A172 (cell line): ENCODE measurements at places on chromosomes 7 and 10.
A peak's percentile ranks its signal among the peaks of the same experiment; 100 is the strongest.

- DNase-seq = no peak
Observed at GRCh38 chr7:55178863-55179773, 160.3 kb downstream of the EGFR start.

GRCh38 chr10:114665406-114665805 is 7.3 kb upstream of the ABLIM1 start:
- no peak for DNase-seq

DNA sequence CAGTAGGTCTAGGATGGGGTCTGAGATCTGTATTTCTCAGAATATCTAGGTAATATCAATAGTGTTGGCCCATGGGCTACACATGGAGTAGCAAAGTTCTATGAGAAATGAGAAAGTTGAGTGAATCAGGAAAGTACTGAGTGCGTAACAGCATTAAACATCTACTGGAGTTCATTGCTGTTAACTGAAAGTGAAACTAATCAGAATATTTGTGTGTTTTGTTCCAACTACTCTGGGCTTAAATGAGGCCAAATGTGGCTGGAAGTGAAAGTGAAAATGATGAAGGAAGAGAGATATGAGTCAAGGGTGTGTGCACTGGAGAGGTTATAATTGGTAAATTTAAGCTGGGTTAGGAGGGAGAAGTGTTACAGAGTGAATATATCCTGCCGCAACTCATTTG is 46.5 kb downstream of the TMEM106B start:
- peak; percentile 56 for DNase-seq

GRCh38 chr7:21972397-21972784 is 26.7 kb upstream of the CDCA7L start:
- DNase-seq = peak; percentile 79

- DNase-seq = no peak
Observed at GRCh38 chr7:148104136-148104716, 486.3 kb upstream of the C7orf33 start.

- DNase-seq = no peak
Observed at GRCh38 chr10:48247680-48248079, 26.8 kb downstream of the FRMPD2 start.

GRCh38 chr10:70590655-70591416 is 11.7 kb downstream of the PRF1 start:
- DNase-seq = no peak

DNA sequence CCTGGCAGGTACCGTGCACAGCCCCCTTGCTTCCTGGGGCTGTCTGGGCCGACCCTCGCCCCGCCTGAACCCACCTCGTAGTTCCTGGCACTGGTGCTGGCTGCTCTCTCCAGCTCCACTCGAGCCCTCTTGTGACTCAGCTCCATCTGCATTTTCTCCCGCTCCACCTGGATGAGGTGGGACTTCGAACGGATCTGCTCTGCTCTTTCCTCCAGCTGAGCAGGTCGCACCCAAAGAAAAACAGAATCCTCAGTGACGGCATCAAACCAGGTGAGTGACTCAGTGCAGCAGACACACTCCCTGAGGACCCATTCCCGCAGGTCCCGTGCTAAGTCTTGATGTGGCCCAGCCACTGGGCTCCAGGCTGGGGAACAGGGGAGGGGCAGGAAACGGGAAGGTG is 7.4 kb downstream of the MAD1L1 start:
- DNase-seq = no peak

GRCh38 chr10:3570131-3570729 is 214.8 kb downstream of the KLF6 start:
- no peak for DNase-seq

DNA sequence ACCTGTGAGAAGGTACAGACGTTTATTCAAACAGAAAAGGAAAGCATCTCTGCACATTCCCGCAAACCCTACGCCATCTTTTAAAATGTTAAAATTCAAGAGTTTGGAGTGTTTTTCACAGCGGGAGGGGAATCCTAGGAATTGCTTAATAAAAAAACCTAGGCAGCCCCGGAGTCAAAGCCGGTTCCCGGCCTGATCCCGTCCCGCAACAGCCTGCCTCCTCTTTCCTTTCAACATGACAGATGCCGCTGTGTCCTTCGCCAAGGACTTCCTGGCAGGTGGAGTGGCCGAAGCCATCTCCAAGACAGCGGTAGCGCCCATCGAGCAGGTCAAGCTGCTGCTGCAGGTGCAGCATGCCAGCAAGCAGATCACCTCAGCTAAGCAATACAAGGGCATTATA is 123.0 kb upstream of the VSTM2A start:
- DNase-seq = no peak

- no peak for DNase-seq
Observed at GRCh38 chr10:76125900-76126299, 694.5 kb downstream of the LRMDA start.

GRCh38 chr10:29649561-29650551 is 15.1 kb upstream of the SVIL start:
- DNase-seq = no peak

GRCh38 chr10:67790534-67791408 is 47.2 kb downstream of the DNAJC12 start:
- peak; percentile 12 for DNase-seq

GRCh38 chr10:58622246-58622645 is 109.6 kb downstream of the BICC1 start:
- no peak for DNase-seq

GRCh38 chr10:105770524-105771212 is 1129.6 kb downstream of the SORCS3 start:
- DNase-seq = peak; percentile 6

DNA sequence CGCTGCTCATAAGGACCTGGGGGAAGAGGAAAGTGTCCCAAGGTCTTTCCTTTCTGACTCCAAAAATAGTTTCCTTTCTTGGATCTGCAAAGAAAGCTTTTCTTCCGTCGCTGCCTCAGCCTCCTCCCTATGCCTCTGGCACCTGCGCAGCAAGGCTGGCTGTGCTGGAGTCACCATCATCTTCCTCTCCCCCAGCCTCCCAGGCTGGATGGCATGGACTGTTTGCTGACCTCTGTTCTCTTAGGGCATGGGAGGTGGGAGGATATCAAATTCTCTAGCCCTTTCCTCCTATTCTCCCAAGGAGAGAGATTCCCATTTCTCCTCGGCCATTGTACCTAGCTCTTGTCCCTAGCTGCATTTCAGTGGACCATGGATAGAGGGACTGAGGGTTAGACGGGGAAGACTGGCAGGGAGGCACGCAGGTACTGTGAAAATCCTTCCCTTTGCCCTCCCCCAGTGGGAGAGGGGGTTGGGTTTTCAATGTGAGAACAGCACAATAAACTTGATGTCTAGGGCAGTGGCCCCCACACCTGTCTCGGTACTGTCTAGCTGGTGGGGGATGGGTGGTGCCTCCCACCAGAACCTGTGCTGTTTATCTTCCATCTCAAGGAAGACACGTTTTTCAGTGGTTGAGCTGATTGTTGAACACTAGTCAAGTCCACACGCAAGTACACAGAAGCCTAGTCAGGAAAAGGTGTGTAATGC is 2.6 kb downstream of the PPP1R35 start:
- DNase-seq = no peak

DNA sequence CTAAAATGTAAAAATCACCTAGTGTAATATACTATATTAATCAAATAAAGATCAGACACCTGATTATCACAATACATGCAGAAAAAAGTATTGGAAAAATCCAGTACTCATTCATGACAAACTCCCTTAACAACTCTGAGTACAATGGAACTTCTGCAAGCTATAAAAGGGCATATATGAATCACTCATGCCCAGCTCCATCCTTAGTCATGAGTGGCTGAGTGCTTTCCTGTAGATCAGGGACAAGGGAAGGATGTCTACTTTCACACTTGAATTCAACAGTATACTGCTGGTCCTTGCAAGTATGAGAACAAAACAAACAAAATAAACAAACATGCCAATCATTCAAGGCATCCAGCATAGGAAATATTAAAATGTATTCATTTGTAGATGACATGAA is 116.5 kb downstream of the ADARB2 start:
- DNase-seq = no peak

GRCh38 chr10:16545116-16545736 is 23.5 kb upstream of the C1QL3 start:
- DNase-seq = peak; percentile 14

DNA sequence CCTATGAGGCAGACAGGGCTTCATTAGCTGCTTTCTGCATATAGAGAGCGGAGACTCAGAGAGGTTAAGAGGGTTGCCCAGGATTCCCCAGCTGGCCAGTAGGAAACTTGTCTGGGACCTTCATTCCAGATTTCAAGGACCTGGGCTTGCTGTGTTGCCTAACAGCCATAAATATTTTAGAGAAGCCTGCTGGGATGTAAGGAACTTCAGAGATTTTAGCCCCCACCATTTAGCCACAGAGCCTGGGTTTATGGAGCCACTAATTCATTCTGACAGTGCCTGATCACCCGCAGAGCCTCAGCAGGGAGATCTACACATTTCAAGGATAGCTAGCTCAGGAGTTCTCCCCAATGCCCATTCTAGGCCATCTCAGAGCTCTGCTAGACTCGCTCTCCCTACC is 56.6 kb upstream of the TRUB1 start:
- DNase-seq = peak; percentile 51

DNA sequence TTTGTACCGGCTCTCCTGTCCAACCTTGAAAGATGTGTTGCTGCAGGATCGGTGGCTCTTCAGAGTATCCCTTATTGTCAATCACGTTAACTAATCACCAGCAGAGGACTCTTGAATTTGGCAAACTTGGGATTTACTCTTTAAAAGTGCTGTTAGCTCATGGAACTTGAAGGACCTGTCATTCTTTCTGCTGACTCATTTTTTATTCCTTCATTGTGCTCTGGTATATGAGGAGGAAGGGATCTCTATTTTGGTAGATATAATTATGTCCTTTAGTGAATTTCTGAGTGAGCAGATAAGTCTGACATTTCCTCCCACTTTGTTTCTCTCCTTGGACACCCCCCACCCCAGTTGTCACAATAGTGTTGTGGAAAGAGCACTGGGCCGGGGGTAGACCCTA is 175.1 kb upstream of the HDAC9 start:
- DNase-seq = no peak

DNA sequence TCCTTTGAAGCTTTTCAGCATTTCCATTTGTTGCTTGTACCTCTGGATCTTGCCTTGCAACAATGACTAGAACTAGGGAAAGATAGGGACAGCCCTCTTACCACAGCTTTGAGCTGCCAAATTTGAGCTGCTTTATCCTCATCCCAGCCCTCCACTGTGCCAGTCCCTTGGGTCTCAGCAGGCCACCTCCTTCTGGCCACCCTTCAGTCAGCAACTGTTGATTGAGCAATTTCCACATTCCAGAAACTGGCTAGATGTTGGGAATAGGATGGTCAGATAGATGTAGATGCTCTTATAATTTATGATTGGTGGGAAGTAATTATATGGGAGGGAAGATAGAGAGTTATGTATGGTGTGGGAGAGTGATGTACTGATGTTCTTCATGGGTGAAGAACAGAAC is 100.1 kb downstream of the ST7 start:
- DNase-seq = no peak

DNA sequence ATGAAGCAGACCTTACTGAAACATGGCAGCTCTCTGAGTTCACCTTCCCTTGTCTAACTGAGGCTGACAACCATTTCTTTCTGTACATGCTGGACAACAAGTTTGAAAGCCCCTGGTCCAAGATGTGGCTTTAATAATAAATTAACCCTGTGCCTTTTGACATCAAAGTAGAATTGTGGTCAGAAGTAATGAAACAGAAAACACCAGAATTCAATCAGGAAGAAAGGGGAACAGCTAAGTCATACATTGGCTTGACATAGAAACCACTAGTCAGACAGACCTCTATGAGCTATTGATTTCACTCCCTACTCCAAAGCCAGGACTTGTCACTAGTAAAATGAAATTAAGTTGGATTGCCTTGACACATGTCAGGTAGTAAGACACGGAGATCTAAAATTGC is 175.2 kb upstream of the ASAH2 start:
- DNase-seq = no peak

DNA sequence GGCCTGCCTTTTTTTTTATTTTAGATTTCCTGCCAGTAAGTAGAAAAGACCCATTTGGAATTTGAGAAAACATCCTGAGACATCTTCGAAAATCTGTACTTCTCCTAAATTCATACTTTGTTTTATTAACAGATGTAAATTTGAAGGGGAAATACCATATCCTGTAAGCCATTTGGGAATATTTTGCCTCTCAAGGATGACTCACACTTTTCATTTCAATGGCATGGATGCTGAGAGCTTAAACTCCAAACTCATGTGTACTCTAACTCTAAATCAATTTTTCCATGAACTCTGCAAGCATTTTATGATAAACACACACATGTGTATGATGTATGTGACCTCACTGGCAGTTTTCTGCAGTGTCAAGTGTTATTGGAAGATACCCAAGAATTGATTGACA is 89.0 kb downstream of the SEMA3A start:
- DNase-seq = no peak

DNA sequence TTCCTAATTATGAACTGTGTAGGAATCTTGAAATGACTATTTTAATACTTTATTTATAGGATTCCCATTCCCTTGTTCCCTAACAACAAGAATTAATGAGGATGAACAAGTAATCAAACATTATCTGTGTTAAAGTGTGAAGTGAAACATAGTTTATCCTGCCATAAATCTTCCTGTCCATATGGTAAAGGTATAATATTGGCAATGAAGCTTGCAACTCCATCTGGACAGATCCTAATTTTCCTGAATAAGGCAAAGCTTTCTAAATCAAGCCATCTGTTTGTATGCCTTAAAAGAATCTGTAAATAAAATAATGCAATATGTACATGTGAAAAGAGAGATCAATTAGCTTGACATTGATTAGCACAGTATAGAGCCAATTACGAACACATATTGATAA is 529.0 kb downstream of the ANKRD7 start:
- DNase-seq = no peak

- DNase-seq = peak; percentile 88
Observed at GRCh38 chr7:11458736-11459483, 373.1 kb downstream of the THSD7A start.

GRCh38 chr7:55509322-55509721 is 63.0 kb downstream of the VOPP1 start:
- no peak for DNase-seq

GRCh38 chr7:100855515-100855914 is 3.0 kb downstream of the SLC12A9 start:
- no peak for DNase-seq

DNA sequence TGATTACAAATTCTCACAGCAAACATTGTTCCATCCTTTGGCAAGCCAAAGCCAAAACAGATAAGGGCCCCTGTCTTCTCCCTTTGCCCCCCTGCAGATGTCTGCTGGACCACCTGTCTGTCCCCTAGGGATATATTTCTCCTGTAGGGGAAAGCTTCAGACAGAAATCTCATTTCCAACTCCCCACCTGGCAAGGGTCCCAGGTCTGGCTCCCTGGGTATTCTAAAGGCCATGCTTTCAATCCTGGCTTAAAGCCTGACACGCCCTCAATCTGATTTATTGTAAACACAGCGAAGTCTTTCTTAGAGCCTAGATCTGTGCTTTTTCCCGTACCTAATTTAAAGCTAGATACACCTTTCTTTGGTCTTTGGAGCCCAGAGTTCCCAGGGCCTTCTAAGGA is 66.1 kb downstream of the KCNMA1 start:
- no peak for DNase-seq

GRCh38 chr10:111017098-111017497 is 59.7 kb upstream of the ADRA2A start:
- no peak for DNase-seq
